Hematopoietic multipotent progenitor cell treated with erythropoietin and hydrocortisone succinate and interleukin-3 and kit ligand, for 6 days (in vitro differentiated cells): ENCODE measurements at places on chromosomes 16 and 17.

GRCh38 chr17:47620503-47621245 is 29.0 kb upstream of the KPNB1 start:
- DNase-seq = no peak

GRCh38 chr16:84879569-84880487 is 60.0 kb downstream of the CRISPLD2 start:
- peak; percentile 9 for DNase-seq

- no peak for DNase-seq
Measured at GRCh38 chr16:4298761-4299522, 16.9 kb upstream of the GLIS2 start.

GRCh38 chr17:76000016-76000754 is 470 bp upstream of the CDK3 start:
- DNase-seq = peak; percentile 78

DNA sequence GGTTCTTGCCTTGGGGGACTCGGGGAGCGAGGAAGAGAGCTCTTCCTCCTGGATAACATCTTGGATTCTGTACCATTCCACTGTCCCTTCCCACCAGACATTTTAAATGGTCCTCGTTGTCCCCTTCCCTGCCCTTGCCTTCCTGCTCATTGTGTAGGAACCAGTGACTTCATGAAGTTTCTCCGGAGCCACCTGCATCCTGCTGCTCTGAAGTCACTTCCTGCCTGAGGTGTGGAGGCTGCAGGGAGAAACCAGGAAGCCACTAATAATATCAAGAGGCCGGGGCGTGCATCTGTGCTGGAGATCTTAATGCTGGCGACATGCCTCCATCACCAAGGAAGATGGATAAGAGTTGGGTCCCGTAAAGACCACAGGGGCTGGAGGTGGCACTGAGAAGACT is 6.2 kb upstream of the SLC16A13 start:
- DNase-seq = peak; percentile 36

GRCh38 chr16:12868169-12868568 is 33.2 kb upstream of the SHISA9 start:
- no peak for DNase-seq
